ENCODE measurements at places on chromosomes 3 and 15.

- DNase-seq: no peak
These were observed 142.8 kb downstream of the OCA2 start for GRCh38 chr15:27956285-27956684.

DNA sequence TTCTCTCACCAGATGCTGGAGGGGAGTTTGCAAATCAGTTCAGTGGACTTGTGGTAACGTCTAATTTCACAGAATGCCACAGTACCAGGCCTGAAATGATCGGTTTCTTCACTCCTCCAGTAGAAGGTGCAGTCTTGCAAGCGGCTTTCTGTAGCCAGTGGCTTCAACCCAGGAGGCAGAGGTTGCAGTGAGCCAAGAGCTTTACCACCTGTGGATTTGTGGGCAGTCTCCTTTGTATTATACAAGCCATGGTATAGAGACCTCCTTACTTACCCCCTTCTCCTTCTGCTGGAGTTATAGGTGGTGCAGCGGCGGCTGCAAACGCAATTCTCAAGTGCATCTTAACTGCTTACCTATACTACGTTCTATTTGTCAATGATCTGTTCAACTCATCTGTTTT is 17.6 kb downstream of the EIF2AK4 start:
- DNase-seq: no peak

DNA sequence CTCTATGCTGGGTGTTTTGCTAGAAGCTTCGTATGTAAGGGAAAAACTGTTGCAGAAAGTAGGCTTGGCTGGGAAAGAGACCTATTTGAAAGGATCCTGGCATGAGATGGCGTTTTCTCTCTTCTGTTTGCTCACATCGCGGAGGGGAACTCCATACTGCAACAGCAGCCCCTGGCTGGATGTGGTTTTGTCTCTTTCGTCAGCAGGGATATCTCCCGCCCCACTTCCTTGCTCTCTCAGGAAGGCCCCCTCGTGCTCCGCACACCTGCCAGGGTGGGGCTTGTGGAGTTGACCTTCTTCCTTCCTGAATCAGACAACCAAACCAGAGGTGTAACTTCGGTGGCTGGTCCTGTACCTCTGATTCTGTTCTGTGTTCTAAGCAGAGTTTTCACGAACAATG is 26.4 kb upstream of the MYZAP start:
- no peak for DNase-seq

DNA sequence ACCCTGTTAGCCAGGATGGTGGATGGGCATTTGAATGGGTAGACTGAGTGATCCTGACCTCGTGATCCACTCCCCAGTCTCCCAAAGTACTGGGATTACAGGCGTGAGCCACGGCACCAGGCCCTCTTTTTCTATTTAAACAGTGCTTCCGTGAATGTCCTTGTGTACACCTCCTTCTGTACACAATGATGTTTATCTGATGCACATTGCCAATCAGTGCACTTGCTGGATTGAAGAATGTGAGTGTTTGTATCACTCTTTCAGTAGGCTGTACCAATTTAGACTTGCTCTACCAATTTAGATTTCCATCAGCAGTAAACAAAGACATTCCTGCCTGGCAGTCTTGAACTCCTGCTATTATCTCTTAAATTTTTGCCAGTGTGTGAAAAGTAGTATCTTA is 8.9 kb upstream of the ZNF619 start:
- no peak for DNase-seq

- no peak for DNase-seq
These were observed 48.9 kb downstream of the STT3B start for GRCh38 chr3:31581660-31582059.

DNA sequence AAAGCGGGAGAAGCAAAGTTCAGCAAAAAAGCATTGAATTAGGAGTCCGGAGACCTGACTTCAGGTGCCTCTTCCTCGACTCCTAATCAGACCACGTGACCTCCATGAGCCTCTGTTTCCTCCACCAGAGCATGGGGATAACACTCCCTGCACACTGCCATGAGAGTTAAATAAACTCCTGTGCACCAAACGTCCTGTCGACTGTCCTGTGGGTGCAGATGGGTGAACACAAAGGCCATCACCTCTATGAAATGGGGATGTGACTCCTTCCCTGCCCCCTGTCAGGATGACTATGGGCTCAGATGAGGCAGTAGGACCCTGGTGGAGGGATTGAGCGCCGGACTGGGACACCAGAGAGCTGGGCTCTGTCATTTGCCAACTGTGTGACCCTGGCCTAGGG is 13.5 kb upstream of the TSPAN3 start:
- no peak for DNase-seq

DNA sequence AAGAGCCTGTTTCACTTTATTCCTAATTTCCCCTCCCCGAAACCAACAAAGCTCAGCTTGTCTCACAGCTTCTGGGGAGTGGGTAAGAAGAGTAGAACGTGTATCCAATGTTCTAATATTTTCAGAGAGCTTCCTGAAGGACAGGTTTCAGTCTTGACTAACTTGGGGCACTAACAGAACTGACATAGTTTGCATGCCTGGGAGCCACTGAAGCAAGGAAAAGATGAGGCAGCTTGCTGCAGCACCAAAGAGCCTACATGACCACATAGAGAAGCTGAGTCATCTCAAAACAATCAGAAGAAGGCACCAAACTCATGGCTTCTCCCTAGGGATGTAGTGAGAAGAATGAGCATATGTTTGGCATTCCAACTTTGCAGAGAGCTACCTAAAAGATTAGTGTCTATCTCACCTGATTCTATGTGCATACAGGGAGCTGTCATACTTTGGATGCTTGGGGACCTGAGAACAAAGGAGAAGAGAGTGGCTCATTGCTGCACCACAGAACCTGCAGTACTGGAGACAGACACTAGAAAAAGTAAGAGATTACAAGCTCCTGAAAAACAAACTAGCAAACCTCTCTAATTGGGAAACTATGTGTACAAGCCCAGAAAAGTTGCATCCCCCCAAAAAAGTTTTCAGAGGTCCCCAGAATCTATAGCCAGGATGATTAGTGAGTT is 86.9 kb downstream of the DCLK3 start:
- DNase-seq: no peak

- DNase-seq: no peak
These were observed 300.5 kb upstream of the MDFIC2 start for GRCh38 chr3:70612920-70613319.

- DNase-seq: no peak
These were observed 127.6 kb upstream of the UBE2E2 start for GRCh38 chr3:23075496-23075895.

DNA sequence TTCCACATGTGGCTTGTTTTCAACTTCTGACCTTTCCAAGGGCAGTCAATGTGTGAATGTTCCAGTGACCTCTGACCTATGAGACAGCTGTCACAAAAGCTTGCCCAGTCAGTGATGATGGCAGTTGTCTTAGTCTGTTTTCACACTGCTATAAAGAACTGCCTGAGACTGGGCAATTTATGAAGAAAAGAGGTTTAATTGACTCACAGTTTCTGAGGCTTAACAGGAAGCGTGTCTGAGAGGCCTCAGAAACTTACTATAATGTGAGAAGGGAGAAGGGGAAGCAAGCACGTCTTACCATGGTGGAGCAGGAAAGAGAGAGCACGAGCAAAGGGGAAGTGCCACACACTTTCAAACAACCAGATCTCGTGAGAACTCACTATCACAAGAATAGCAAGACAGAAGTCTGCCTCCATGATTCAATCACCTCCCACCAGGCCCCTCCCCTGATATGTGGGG is 95.6 kb downstream of the ECT2 start:
- DNase-seq: no peak

DNA sequence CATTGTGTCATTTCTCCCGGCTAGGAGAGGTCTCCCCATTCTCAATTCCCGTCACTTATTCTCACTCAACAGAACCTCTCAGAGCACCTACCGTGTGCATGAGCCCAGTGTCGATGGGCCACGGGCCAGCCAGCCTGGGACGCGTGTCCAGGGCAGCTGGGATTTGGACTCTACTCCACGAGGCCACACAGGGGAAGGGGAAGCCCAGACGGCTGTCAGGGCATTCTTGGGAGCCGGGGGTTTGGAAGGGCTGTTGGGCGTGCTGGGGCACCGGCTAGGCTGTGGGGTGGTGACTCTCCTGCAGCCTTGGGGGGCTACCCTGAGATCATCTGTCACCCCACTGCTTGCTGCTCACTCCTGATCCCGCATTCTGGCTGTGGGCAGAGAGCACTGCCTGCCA is 41.7 kb upstream of the PCSK6 start:
- DNase-seq: no peak

DNA sequence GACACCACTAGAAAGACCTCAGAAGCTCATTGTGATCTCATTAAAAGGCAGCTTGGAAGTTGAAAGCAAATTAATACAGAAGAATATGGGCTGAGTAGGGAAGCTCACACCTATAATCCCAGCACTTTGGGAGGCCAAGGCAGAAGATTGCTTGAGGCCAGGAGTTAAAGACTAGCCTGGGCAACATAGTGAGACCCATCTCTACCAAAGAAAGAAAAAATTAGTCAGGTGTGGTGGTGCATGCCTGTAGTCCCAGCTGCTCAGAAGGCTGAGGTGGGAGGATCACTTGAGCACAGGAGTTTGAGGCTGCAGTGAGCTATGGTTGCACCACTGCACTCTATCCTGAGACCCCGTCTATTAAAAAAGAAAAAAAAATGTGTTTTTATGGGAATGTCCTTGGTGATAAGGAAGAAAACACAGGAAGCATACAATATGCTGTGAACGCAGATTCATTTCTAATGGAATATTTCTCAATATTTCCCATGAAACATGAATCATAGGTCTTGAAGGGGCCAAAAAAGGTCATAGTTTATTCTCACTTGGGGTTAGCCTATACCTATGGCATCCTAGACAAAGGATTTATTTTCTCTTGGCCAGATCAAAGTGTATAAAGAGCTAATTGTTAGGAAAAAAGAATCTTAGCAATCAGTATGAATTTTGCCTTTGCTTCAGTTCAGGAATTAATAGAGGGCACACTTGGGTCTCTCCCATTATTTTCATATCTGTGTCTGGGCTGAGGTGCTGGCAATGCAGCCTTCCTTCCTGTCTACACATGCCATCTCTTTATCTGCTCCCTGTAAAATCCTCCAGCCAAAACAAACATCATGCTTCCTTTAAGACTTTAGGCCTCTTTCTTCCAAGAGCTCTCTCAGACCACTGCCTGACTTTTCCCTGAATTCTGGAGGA is 98.2 kb downstream of the FNDC3B start:
- no peak for DNase-seq

- DNase-seq: no peak
These were observed 173.5 kb downstream of the ZIC1 start for GRCh38 chr3:147582642-147583041.

DNA sequence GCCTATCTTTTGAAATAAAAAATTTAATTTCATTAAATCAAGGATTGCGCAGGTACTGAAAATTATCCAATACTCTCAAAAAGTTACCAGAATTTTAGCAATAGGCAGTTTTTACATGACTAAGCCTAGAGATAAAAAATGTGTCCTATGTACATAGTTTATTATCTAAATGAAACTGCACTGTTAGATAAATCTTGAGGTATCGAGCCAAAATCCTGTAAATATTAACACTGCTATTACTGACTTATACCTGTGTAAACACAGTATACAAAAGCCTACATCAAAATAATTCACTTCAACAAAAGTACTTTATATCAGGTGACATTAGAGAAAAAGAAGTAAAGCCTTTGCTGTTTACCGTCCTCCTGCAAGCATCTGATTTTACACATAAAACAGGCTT is 60.7 kb downstream of the TASOR start:
- DNase-seq: no peak

All from activated CD8-positive, alpha-beta memory T cell treated with anti-CD3 and anti-CD28 coated beads for 24 hours (primary cell).